ENCODE measurements at places on chromosomes 16 and 17.

- DNase-seq: peak; percentile 87
Observed at GRCh38 chr17:69967910-69968411, 107.1 kb upstream of the KCNJ16 start.

DNA sequence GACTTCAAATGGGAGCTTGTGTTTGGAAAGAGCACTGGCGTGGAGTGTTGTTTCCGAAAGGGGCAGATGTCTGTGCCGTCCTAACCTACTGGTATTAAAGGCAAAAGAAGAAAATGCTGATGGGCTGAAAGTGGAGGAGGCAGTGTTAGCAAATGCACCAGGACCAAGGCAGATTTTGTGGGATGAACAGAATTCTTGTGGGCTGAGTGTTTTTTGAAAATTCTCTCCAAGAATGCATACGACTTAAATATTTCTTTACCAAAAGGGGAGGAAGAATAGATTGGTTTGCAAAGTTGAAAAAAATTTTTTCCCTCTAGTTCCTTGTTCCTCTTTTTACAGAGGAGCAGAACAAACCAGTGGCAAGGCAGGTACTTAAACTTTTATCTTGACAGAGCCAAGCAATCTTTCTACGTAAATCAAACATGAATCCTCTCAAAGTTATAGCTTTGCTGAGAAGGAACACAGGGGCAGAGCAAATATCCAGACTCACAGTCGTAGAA lies 16.8 kb downstream of the MARCHF10 start:
- DNase-seq: peak; percentile 94

- DNase-seq: peak; percentile 59
Observed at GRCh38 chr16:24838554-24839266, 7.1 kb upstream of the SLC5A11 start.

DNA sequence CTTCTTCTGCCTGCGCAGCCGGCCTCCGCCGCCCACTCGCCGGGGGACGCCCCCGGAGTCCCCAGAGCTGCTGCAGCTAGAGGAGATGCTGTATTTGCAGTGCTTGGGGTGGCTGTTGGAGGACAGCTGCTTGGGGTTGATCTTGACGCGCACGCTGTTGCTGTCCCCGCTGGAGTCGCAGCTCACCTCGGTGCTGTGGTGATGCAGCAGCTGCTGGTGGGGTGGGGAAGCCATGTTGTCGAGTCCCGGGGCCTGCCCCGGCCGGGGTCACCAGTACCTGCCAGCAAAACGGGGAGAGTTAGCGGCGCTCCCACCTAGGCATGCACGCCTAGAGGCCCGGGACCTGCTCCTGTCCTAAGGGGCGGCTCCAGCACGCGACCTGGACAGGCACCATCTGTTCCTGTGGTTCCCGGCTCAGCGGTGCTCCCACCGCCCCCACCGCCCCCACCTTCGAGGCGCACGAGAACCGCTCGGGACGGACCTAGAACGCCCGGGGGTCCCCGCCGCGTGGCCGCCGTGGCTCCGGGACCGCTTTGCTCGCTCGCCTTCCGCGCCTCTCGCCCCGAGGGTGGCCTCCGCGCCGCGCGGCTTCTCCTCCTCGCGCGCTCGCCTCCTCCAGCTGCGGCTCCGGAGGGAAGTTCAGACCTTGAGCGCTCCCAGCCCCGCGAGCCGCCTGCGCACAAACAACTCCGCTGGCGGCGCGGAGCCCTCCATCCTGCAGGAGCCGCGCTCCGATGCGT lies 863 bp downstream of the ADCY9 start:
- peak; percentile 68 for DNase-seq

GRCh38 chr16:21950782-21951521 lies 2.2 kb upstream of the UQCRC2 start:
- peak; percentile 21 for DNase-seq

DNA sequence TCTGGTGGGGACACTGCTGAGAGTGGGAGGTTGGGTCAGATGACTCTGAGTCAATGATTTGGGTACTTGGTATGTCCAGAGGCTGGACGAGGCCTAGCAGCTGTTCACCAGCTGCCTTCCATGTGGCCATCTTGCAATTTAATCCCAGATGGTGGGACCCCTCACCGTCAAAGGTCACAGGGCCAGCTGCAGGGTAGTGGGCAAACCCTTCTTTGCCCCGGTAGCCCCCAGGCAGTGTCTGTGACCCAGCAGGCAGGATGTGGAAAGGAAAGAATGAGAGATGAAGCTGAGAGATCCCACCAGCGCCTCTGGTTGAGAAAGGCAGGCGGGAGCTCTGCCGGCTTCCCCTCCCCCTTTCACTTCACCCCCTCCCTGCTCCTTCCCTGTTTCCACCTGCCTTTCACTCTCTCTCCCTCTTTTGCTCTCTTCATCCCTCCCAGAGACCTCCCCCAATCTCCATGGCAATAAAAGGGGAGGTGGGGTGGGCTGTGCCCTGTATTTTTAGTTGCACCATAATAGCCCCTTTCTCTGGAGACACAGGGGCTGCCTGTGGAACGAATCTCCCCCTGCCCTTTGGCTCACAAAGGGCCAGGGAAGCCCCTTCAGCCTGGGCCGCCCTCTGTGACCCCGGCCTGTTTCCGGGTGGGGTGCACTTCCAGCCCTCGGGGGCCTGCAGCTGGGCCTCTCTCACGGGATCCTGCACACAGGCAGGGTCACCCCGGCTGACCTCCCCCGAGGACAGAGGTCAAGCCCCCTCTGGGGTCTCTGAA lies 20.2 kb downstream of the CDK5RAP3 start:
- DNase-seq: no peak

- no peak for DNase-seq
Observed at GRCh38 chr16:74296104-74296431, 546 bp upstream of the PSMD7 start.

GRCh38 chr16:83906683-83907082 lies 7.8 kb downstream of the MLYCD start:
- no peak for DNase-seq

DNA sequence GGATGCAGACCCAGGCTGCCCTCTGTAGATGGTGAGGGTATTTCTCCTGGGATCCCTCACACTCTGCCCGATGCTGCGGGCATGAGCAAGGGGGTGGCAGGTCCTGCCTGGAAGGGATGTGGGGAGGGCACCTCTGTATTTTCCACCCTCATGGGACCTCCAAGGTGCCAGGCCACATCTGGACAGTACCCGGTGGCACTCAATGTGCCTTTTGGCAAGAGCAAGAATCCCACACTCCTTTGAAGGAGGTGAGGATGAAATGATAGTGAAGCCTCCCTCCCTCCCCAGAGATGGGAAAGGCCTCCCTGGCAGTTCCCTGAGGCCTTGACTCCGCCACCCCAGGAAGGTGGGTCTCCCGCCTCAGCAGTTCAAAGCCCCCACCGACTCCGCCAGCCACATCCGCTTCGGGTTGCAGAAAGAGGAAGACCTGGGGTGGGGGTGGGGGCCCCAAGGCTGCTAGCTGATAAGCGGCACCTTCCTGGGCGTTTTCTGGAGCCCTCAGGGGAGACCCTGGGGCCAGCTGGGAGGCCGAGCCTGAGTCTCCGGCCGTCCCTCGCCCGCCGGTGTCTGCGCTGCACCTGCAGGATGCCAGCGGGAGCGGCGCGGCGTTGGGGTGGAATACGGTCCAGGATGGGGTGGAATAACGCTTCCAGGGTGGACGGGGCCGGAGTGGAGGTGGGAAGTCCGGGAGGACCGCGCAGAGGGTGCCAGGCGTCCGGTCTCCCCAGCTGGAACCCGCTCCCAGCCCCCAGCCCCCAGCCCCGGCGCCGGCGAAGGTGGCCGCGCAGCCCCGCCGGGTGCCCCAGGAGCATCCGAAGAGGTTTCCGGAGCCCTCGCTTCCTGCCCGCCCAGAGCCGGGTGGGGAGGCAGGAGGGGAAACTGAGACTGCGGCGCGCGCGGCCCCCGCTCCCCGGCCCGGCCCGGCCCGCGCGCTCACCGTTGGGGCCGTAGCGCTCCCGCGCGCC lies 718 bp downstream of the ATP2A3 start:
- no peak for DNase-seq

GRCh38 chr16:85296859-85297660 lies 184.8 kb upstream of the CIBAR2 start:
- DNase-seq: peak; percentile 45

GRCh38 chr16:14337303-14338191 lies 266.4 kb downstream of the MRTFB start:
- no peak for DNase-seq

- DNase-seq: no peak
Observed at GRCh38 chr17:80838311-80839025, 153.2 kb upstream of the CHMP6 start.

DNA sequence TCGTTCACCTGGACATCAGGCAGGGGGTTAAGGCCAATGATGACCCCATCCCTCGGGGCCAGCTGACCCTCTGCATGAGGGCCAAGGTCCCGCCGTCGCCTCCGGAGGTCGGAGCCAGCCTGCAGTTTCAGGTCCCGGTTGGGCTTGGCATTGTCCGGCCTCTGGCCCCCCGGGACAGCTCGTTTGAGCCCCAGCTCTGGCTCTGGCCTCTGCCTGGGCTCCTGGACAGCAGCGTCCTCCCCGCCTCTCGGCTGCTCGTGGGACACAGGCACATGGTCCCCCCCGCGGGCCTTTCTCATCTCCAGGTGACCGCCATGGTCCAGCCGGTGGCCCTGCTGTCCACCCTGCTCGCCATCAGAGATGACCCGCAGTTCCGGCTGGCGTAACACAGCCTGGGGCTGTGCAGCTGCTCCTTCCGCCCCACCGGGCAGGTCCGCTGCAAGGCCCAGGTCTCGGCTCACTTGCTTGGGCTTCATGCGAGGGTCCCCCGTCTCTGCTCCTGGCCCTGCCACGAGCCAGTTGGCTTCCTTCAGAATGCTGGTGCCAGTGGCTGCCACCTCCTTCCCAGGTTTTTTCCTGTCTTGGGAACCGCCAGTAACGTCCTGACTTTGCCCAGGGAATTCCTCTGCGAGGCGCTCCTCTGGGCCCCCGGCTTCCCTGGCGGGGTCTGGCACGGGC lies 6.7 kb downstream of the NDUFAF8 start:
- no peak for DNase-seq

DNA sequence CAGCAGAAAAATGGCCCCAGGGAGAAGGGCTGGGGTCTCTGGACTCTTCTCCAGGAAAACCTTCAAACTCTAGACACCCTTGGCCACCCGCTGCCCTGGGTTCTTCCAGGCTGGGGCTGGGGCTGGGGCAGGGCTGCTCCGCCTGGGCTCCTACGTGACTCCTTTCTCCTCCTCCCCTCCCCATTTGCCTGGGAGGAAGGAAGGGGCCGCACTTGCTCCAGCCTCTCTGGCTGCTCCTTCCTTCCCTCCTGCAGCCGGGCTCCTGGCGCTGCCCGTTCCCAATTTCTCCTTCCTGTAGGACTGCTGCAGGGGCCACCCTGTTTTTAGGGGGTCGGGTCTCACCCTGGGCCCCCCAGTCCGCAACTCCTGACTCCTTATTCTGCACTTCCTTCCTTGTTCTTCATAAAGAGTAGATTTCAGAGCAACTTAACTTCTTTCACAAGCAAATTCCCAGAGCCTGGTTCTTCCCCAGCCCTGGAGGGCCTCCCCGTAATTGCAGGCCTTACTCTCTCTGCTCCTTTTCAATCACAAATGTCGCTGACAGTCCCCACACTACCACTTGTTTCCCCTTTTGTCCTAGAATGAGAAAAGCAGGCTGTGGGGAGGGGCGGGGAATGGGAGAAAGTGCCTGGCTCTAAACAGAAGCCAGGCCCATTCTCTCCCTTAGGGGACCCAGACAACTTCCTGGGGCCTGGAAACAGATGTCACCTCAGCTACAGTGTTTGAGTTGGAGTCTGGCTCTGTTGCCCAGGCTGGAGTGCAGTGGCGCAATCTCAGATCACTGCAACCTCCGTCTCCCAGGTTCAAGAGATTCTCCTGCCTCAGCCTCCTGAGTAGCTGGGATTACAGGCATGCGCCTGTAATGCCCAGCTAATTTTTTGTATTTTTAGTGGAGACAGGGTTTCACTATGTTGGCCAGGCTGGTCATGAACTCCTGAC lies 137.8 kb downstream of the ENGASE start:
- DNase-seq: no peak

- DNase-seq: peak; percentile 23
Observed at GRCh38 chr16:80580109-80580832, 39.5 kb downstream of the DYNLRB2 start.

- DNase-seq: no peak
Observed at GRCh38 chr17:68029512-68030215, 5.9 kb upstream of the KPNA2 start.

- no peak for DNase-seq
Observed at GRCh38 chr17:8155996-8156245, 3.7 kb upstream of the PER1 start.

- DNase-seq: no peak
Observed at GRCh38 chr17:65055280-65055707, 1.2 kb downstream of the GNA13 start.

DNA sequence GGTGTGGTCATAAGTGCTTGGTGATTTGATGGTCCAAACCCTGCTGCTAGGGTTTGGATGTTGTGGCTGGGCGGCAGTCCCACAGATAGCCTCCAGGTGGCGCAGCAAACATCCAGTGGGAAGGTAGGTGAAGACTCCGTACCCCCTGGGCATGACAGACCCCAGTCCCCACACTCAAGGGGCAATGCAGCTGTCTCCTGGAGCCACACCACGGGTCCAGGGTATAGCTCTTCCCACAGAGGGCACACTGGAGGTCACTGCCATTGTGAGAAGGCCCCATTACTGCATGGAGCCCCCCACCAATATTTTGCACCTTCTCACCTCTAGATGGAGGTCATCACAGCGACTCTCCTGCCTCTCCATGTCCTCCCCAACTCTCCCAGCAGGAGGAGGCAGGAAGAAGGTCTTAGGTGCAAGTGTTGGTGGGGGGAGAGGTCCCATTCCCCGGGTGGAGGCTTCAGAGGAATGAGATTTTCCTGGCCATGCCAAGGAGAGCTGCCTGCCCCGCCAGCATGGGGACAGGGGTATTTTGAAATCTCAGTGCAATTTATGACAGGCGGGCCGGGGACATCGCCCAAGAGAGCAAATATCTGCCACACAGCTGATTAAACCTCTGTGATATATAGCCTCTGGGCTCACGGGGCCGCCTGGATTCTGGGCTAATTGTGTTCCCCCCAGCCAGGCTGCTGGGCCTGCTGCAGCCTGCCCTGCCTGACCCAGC lies 17.1 kb upstream of the C17orf113 start:
- peak; percentile 54 for DNase-seq

DNA sequence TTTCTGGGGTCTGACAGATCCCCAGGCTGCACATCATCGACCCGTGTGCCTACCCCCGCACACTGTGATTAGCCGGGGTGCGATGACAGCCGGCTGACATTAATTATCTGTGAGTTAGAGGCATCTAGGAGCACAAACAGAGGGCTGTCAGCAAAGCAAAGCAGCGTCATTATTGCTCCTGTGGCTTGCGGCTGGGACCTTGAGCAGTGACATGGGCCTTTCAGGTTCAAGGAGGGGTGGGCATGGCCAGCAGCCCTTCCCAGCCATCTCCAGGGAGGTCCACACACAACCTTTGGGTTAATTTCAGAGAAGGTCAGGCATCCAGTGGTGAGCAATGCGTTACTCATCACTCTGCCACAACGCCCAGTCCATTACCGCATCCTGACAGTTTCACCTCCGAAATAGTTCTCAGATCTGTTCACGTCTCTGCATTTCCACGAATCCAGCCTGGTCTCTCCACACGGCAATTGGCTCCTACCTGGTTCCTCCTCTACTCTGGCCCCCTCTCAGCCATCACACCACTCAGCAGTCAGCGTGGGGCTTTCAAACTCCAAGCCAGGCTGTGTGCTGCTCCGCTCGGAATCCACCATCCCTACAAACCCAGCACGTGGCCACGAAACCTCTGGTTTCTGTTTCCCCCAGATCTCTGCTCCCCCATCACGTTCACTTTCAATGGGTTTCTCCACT lies 249.7 kb upstream of the C16orf82 start:
- DNase-seq: peak; percentile 20

All from EL (cell line).